ENCODE measurements at places on chromosomes 11 and 22. TPM values are rescaled to one million over a fixed set of nuclear protein-coding genes. Genes with fewer than 3 reads are reported as not detected.

Gene SLC5A4
- 0.88 TPM for polyA plus RNA-seq

Gene SHISAL1
- polyA plus RNA-seq: 0.26 TPM

Gene KIF18A
- 0.88 TPM for polyA plus RNA-seq

Gene ZNF280B
- polyA plus RNA-seq: not detected

Gene MS4A3
- not detected for polyA plus RNA-seq

Gene FSHB
- not detected for polyA plus RNA-seq

Gene LMO2
- 72.4 TPM for polyA plus RNA-seq

DNA sequence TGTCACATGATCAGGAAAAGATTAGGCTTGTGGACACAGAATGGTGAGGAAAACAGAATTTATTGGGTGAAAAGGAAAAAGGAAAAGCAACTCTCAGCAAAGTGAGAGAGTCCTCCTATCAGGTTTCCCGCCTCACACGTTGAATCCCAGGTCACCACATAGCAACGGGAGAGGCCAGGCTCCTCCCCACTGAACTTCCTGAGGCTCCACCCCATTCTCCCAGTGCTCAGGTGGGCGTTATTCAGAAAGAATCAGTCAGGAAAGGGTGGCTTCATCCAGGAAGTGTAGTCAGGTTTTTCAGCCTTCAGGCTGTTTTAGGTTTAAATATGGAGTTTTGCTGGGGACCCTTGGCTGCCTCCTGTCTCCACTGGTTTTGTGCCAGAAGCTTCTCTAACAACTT is 66.9 kb downstream of the SPON1 start:
- no peak for DNase-seq
- peak overlapping the region; percentile 37 for H3K27ac ChIP-seq
- no peaks in the 10 kb centered on the region for H3K36me3 ChIP-seq
- no peaks in the 10 kb centered on the region for H3K27me3 ChIP-seq
- no peaks in the 10 kb centered on the region for H3K4me1 ChIP-seq

DNA sequence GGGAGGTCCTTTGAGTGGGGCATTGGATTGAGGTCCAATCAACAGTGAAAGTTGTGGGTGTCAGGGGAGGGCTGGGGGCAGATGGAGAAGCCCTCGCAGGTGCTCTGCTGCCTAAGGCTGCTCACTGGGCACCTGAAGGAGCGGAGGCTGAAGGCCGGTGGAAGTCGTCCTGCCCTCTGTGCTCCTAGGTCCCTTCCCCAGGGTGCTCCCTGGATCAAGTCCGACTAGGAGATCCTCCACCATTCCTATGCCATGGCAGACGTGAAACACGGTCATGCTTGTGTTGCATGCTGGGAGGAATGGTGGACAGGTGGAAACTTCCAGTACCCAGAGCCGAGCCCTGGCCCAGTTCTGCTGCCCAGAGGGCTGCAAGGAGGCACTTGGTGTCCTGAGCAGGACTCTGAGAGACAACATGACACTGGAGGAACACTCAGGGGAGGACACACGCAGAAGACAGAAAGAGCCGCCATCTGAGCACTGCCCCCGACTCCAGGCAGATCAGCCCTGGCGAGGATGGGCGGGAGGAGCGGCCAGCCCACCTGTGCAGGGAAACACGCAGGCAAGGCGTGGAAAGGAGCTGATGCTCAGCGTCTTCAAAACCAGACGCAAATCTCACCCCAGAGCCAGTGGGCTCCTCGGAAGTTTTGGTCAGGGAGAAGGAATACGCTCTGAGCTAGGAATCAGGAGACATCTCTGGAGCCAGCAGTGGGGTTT is 786.8 kb downstream of the BRD1 start:
- no peak overlapping the region for H3K27ac ChIP-seq
- H3K4me3 ChIP-seq: no peak overlapping the region
- no peaks in the 10 kb centered on the region for H3K27me3 ChIP-seq
- no peaks in the 10 kb centered on the region for H3K36me3 ChIP-seq

GRCh38 chr22:21652547-21653545 is 10.7 kb downstream of the SDF2L1 start:
- H3K27ac ChIP-seq: no peak overlapping the region
- H3K4me3 ChIP-seq: peak overlapping the region; percentile 70
- no peaks in the 10 kb centered on the region for H3K27me3 ChIP-seq
- H3K4me1 ChIP-seq: no peaks in the 10 kb centered on the region

- no peak overlapping the region for H3K4me3 ChIP-seq
- no peaks in the 10 kb centered on the region for H3K4me1 ChIP-seq
- DNase-seq: peak; percentile 42
- H3K27me3 ChIP-seq: no peaks in the 10 kb centered on the region
Measured at GRCh38 chr22:45223304-45224117, 17.2 kb downstream of the KIAA0930 start.

DNA sequence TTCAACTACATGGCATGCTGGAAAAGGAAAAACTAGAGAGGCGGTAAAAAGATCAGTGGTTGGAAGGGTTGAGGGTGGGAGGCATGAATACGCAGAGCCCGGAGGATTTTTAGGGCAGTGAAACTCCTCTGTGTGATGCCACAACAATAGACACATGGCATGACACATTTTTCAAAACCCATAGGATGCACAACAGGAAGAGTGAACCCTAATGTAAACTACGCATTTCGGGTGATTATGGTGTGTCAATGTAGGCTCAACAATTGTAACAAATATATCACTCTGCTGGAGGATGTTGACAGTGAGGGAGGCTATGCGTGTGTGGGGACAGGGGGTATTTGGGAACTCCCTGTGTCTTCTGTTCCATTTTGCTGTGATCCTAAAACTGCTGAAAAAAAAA is 15.7 kb upstream of the FAM83F start:
- H3K4me3 ChIP-seq: no peak overlapping the region
- no peak for DNase-seq
- H3K36me3 ChIP-seq: no peaks in the 10 kb centered on the region
- no peak overlapping the region for H3K27ac ChIP-seq

GRCh38 chr11:33179348-33179803 is 18.1 kb upstream of the CSTF3 start:
- no peak overlapping the region for H3K27ac ChIP-seq
- H3K36me3 ChIP-seq: no peaks in the 10 kb centered on the region
- no peaks in the 10 kb centered on the region for H3K4me1 ChIP-seq
- DNase-seq: no peak
- H3K27me3 ChIP-seq: no peaks in the 10 kb centered on the region

Data from aorta (tissue), 5 donors.